T47D (cell line): ENCODE measurements at places on chromosomes 13 and 19.

DNA sequence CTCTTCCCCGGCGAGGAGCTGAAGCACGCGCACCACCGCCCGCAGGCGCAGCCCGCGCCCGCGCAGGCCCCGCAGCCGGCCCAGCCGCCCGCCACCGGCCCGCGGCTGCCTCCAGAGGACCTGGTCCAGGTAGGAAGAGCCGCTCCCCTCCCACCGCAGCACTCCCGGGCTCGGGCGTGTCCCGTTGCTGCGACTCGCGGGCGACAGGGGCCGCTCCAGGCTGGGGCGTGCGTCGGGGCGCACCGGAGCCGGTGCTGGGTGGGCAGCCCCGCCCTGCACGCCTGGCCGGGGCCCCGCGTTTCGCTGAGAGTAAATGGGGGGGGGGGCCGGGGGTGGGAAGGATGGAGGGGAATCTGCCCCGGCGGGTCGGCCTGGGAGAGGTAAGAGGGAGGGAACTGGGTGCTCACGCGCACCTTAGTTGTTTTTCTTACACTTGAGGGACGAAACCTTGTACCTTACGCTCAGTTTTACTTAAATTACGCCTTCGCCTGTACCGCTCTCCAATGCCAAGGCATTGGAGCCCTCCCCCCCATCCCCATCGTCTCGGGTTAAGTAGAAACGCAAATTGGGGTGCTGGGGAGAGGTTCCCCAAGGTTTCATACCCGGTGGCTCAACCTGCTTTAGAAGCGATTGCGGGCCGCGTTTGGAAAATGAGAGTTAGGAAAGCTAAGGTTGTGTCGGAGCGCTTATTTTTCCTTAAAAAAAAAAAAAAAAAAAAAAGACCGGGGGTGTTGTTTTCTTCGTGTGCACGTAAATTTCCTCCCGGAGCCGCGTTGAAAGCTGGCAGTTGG, 850 bp downstream of the KLF5 start:
- DNase-seq, result peak; percentile 57

GRCh38 chr19:48196933-48197665, 26.6 kb downstream of the ZSWIM9 start:
- no peak for DNase-seq

- DNase-seq, result peak; percentile 11
These were observed 33.0 kb downstream of the GPR12 start for GRCh38 chr13:26727633-26728032.

GRCh38 chr13:26325876-26326275, 71.9 kb downstream of the CDK8 start:
- no peak for DNase-seq

GRCh38 chr13:28792992-28793391, 27.1 kb upstream of the MTUS2 start:
- DNase-seq, result no peak

GRCh38 chr19:48367855-48368254, 3.7 kb downstream of the SYNGR4 start:
- DNase-seq, result no peak

GRCh38 chr13:87497426-87497825, 173.7 kb upstream of the SLITRK5 start:
- DNase-seq, result no peak

DNA sequence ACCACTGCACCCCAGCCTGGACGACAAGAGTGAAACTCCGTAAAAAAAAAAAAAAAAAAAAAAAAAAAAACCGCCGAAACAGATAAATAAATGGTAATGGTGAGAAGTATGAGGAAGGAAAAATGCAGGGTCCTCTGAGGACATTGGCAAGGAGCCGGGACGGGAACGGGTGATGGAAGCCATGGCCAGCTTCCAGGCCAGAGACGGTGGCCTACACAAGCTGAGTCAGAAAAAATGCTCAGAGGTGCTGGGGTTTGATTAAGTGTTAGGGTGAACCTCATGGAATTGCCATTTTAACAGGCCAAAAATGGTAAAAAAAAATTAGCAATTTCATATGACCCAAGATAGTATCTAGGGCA, 866 bp upstream of the ZSWIM4 start:
- no peak for DNase-seq

GRCh38 chr13:20664351-20664750, 39.1 kb upstream of the IL17D start:
- DNase-seq, result no peak

DNA sequence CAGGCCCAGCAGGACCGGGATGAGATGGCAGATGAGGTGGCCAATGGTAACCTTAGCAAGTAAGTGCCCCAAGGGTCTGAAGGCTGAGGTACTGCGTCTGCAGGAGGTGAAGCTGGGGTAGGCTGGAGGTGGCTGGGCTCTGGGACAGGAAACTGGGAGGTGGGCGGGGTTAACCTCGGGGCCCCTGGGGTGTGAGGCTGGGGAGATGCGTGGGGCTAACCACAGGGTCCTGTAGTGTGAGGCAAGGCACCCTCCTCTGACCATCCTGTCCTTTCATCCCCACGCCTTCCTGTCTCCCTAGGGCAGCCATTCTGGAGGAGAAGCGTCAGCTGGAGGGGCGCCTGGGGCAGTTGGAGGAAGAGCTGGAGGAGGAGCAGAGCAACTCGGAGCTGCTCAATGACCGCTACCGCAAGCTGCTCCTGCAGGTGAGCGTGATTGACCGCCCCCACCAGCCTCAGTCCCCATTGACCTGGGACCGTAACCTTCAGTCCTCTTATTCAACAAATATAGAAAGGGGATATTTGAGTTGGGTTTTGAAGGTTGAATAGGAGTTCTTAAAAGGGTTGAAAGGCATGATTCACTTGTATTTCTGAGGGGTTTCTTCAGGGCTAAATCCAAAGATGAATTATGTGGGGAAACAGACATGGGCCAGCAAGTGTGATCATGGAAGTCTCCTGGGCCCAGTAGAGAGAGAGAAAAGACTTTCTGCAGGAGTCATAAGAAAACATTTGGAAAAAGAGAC, 35.7 kb downstream of the KCNC3 start:
- no peak for DNase-seq

- peak; percentile 6 for DNase-seq
These were observed 52.9 kb upstream of the GPR12 start for GRCh38 chr13:26813321-26813979.

DNA sequence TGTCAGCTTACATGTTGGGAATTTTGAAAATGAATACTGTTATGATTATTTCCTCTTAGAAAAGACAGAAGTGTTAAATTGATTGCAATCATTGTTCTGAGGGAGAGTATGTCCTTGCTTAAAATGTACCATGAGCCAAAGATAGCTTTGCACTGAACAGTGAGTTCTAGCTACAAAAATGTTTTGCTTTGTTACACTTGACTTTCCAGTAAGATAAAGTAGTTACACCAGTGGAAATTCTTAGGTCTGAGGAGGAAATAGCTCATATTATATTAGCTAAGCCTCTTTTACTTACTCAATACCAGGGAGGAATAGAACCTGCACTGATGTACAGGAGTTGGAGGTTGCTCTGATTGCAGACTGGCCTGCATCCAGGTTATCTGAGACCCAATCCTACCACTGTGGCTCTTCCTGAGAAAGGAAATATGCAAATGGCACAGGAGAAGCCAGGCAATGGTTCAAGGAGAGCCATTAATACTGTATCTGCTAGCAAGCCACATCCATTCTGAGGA, 53.0 kb upstream of the FBXL3 start:
- no peak for DNase-seq

DNA sequence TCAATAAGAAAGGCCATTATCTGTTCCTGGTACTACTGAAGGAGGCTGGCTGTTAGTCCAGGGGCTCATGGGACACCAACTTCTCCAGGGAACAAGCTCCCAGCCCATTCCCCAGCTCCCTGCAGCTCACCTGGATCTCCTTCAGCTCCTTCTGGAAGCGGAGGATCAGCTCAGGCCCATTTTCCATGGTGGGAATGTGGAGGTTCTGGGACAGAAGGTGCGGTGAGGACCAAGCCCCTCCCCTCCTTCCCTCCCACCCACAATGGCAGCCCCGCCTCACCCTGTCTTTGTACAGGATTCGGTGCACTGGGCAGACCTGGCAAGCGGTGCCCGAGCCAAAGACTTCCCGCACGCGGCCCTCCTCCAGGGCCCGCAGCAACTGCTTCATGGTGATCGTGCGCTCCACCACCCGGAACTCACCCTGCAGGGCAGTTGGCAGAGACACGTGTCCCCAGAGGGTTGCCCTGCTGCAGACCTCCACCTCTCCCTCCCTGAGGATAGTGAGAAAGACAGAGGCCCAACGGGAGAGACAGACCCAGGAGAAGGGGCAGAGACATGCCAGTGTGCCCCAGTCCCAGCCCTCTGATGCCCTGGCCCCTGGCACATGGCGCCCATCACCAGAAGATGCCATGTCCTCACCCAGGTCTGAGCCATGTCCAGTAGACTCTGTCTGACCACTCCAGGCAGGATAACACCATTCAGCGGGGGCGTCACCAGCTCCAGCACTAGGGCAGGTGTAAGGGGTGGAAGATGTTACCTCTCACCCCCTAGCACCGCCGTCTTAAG, 14.3 kb downstream of the BCAT2 start:
- DNase-seq, result no peak

GRCh38 chr13:31846961-31847752, 107.8 kb downstream of the RXFP2 start:
- DNase-seq, result no peak

GRCh38 chr13:36862002-36862685, 43.1 kb downstream of the RFXAP start:
- no peak for DNase-seq

GRCh38 chr13:110262508-110263291, 44.3 kb downstream of the COL4A1 start:
- DNase-seq, result no peak

DNA sequence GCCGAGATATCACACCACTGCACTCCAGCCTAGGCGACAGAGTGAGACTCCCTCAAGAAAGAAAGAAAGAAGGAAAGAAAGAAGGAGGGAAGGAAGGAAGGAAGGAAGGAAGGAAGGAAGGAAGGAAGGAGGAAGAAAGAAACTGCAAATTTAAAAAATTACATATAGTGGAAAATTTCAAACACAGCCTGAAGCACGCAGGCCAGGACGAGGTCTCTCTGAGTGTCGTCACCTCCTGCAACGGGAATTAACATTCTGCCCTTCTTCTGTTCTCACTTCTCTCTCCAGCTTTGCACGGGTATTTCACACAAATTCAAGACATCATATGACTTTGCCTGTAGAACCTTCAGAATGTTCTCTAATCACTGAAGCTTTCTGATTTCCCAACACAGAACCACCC, 108.2 kb downstream of the GNG7 start:
- DNase-seq, result no peak

DNA sequence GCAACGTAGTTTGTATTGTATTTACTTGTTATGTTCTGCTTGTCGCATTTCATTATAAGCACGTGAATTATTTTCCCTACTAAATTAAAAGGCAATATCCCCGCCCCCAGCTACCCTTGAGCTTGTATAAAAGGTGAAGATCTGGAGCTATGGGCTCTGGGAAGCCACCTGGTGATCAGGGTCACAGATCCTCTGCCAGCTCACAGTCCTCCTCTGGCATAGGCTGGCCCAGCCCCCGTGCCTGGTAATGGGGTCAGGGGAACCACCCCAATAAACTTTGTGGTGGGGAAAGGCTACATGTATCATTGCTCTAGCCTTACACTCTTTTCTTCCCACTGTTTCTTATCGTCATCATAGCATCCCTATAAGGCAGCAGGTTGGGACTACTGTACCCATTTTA, 190.2 kb upstream of the TSHZ3 start:
- DNase-seq, result no peak

DNA sequence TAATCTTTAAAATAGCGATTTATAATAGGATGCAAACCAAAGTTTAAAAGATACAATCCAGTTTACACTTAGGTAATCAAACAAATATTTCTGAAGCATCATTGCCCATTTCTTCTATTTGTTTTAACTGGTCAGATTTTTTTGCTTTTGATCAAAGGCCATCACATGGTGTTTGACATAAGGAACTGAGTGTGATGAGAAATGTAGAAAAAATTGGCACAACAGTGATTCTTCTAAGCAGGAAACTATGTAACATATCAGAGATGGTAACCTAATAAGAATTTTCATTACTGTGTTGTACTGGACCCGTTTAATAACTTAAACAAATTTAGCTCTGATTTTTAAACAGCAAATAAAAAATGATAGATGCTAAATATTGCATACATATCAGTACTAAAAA, 644.7 kb upstream of the KLF12 start:
- no peak for DNase-seq
